ENCODE measurements at places on chromosomes 7 and 10.

DNA sequence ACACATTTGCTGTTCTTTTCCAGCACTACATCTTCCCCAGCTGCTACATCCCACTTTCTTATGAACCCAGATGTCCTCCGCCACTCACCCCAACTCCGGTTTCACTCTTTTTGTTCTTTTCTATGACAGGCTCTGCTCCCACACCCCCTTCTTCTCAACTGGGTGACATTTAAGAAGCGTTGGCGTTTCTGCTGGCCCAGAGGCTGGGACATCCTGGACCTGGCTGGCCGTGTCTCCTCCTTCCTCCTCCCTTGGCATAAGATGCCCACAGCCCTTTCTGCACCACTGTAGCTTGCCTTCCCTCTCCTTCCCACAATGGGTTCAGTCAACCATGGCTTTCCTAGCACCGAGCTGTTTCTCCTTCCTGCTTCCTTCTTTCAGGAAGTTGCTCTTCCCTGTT, 9.4 kb upstream of the CALML5 start:
- no peaks in the 10 kb centered on the region for H3K4me1 ChIP-seq
- DNase-seq, result no peak
- H3K36me3 ChIP-seq, result no peaks in the 10 kb centered on the region
- no peak overlapping the region for H3K27ac ChIP-seq
- H3K4me3 ChIP-seq, result no peak overlapping the region
- H3K27me3 ChIP-seq, result no peaks in the 10 kb centered on the region

DNA sequence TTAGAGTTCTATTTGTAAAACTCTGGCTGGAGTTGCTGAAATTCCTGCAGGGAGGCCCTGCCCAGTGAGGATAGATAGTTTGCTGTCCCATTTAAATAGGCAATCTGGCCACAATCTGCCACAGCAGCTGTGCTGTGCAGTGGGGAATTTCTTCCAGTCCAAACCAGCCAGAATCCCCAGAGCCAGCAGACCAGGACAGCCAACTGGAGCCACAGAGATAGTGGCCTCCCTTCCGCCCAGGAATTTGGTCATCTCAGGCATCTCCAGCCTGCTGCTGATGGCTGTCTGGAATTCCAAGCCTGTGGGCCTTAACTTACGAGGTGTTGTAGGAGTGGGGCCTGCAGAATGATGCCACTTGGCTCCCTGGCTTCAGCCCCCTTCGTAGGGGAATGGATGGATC, 643.4 kb downstream of the DNAJB9 start:
- no peak overlapping the region for H3K4me3 ChIP-seq
- H3K36me3 ChIP-seq, result no peaks in the 10 kb centered on the region
- no peak for DNase-seq

DNA sequence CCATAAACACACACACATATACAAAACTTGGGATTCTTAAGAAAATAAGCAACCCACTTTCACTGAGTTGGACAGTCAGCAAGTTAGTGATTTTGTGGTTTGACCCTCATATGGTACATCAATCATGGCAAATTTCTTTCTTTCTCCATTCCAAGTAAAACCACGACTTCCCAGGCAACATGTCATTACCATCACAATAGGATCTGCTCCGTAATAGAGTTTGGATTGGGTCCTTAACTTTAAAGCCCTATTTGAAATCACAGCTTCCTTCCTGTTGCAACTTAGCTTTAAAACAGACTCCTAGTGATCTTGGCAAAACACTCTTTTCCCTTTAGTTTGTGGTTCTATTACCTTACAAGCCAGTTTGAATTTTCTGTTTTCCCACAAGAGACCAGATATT, 483.6 kb downstream of the INHBA start:
- no peaks in the 10 kb centered on the region for H3K27me3 ChIP-seq
- H3K27ac ChIP-seq, result no peak overlapping the region
- H3K36me3 ChIP-seq, result no peaks in the 10 kb centered on the region
- H3K4me3 ChIP-seq, result no peak overlapping the region

DNA sequence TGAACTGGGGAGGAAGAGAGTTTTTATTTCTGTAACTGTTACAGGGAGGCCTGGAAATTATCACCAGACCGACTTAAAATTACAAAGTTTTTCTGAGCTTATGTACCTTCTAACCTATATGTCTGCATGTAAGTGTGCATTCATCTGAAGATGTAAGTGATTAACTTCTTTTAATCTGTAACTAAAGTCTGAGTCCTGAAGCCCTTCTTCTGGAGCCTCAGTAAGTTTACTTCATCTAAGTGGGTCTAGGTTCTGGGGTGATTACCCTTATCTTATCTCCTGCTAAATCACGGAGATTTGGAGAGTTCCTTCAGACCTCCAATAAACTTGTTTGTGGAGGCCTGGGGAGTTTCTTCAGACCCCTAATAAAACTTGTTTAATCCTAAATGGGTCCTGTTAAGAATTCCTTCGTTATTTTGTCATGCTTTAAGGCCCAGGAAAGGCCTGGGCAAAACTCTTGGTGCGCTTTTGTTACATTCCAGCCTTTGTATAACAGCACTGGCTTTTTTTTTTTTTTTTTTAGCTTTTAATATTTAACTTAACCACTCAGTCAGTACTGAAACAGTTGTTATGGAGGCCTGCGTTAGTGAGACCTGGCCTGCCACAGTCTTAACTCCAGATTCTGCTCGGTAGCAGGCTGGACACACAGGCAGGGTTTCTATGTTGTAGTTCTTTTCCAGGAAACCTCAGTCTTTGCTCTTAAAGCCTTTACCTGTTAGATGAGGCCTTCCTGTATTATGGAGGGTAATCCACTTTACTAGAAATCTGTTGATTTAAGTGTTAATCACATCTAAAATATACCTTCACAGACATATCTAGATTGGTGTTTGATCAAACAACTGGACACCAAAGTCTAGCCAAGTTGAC, 33.0 kb downstream of the TPST1 start:
- DNase-seq, result no peak
- H3K36me3 ChIP-seq, result no peaks in the 10 kb centered on the region
- no peak overlapping the region for H3K4me3 ChIP-seq
- no peaks in the 10 kb centered on the region for H3K27me3 ChIP-seq

DNA sequence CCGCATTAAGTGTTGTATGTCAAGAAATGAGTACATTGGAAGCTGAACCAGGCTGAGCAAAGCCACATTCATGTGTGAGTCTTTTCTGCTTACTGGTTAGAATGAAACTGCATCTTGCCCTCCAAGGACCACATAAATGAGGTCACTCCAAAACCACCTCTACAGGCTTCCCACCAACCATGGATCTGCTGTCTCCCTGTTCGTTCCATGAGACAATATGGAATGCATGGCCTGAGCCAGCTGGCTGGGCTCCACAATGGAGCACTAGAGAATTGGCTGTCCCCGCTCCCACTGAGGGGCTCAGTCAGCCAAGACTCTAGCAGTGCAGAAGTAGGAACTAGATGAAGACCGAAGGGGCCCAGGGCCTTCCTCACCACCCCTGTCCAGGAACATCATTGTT, 120.8 kb downstream of the TNS3 start:
- H3K27me3 ChIP-seq, result no peaks in the 10 kb centered on the region
- H3K36me3 ChIP-seq, result no peaks in the 10 kb centered on the region
- peaks cover 47% of the 10 kb centered on the region for H3K4me1 ChIP-seq
- no peak overlapping the region for H3K4me3 ChIP-seq
- no peak overlapping the region for H3K27ac ChIP-seq

DNA sequence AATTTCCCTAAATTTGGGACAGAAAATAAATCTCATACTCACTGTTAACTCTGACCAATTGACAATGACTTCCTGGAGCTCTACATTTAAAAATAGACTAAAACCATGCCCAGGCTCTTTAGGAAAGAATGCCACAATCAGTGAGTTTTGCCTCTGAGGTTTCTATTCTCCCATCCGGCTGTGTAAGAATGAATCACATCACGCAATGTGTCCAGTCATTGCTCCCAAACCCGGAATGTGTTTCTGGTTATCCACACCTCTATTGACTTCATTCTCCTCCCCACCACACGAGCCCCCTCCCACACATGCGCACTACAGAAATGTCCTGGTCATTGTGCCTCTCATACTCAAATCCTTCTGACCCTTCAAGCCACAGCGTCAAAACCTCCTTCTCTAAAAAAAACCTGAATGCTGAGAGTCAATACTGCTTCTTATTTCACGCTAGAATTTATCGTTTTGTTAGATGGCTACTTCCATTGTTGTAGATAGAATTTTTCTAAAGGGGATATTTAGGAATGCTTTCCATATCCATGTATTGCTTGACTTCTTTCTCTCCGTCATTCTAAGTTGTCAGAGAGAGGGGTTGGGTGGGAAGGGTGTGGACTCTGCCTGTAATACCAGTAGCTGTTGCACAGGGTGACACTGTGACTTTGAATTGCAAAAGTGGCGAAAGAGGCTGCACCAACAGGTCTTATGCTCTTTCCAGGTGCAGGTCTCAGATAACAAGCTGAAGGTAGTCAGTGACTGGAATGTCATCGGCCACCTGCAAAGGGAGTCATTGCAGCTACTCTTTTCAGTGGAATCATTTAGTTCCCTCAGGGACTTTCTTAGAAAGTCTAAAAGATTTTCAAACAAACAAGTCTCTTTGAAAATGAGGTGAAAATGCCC, 356.6 kb downstream of the PAXIP1 start:
- no peaks in the 10 kb centered on the region for H3K36me3 ChIP-seq
- H3K27me3 ChIP-seq, result no peaks in the 10 kb centered on the region
- no peak overlapping the region for H3K27ac ChIP-seq
- DNase-seq, result no peak
- no peaks in the 10 kb centered on the region for H3K4me1 ChIP-seq
- H3K4me3 ChIP-seq, result no peak overlapping the region

DNA sequence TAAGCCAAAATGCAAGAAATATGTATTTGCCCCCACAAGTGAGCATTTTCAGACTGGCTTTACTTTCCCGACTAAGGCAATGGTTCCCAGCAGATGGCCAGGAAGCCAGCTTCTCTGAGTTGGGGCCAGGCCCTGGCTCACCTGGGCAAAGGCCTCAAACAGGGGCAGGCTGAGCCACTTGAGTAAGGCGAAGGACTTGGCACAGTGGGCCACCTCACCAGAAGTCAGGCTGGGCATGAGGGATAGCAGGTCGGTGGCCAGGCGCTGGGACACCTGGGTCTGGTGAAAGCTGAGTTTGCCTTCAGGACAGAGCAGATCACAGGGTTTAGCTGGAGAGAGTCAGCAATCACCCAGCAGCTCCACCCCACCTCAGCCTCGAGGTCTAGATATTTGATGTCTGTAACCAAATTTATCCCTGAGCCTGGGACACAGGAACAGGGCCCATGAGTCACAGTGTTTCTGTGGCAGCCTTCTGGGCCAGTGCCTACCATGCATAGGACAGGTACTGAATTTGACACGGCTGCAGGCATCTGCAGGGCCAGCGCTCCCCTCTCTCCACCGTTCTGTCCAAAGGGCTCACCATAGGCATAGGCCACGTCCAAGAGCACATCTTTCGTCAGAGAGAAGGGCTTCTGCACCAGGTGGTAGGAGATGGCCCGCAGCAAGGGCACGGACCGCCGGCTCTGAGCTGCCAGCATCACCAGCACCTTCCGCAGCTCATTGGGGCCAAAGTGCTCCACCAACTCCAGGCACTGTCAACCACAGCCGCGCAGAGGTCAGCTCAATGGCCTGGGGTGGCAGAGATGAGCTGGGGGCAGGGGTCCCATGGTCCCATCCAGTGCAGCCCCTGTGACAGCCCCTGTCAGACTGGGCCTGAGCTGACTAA, 7.3 kb downstream of the TBRG4 start:
- no peaks in the 10 kb centered on the region for H3K4me1 ChIP-seq
- H3K36me3 ChIP-seq, result peaks cover 44% of the 10 kb centered on the region
- H3K27ac ChIP-seq, result no peak overlapping the region

DNA sequence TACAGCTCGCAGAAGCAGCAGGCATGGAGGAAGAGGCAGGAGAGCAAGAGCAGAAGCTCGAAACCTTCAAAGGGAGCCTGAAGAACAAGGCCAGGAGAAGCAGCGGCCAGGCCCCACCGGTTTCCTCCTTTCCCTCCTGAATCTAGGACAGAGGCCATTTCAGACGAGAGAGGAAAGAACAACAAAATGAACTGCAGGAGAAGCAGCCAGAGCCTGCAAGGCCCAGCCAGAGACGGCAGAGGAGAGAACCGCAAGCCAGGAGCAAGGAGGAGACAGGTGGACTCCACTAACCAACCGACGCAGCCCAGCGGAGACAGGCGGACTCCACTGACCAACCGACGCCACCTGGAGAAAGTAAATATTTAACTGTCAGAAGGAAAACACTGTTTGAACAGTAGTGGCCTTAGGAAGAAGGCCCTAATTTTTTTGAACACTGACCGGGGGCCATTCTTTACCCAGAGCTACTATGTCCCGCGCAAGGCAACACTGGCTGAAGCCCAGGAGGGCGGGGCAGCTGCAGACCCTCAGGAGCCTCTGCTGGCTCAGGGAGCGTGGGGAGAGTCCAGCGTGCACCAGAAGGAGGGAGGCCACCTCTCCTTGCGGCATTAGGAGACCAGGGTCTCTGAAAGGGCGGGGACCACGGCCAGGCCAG, 559.2 kb downstream of the PTPRN2 start:
- no peak for DNase-seq
- H3K4me1 ChIP-seq, result no peaks in the 10 kb centered on the region
- H3K27me3 ChIP-seq, result no peaks in the 10 kb centered on the region

DNA sequence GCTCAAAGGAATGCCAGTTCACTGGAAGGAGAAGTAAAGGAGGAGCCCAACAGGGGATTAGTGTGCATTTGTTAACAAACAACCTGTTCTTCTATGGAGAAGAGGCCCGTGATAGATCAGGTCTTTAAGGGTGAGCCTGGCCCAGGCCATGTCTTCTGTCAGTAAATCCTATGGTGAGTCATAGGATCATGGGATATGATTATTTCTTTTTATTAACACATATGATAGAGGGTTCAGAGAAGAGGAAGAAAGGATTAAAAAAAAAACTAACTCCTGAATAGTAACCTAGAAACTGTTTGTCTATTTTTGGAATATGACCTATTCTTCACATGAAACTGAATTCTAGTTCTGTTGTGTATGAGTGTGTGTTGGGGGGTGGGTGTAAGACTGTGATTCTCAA, 70.4 kb downstream of the GPR158 start:
- H3K4me1 ChIP-seq, result no peaks in the 10 kb centered on the region
- no peak overlapping the region for H3K27ac ChIP-seq
- no peaks in the 10 kb centered on the region for H3K27me3 ChIP-seq
- no peaks in the 10 kb centered on the region for H3K36me3 ChIP-seq

DNA sequence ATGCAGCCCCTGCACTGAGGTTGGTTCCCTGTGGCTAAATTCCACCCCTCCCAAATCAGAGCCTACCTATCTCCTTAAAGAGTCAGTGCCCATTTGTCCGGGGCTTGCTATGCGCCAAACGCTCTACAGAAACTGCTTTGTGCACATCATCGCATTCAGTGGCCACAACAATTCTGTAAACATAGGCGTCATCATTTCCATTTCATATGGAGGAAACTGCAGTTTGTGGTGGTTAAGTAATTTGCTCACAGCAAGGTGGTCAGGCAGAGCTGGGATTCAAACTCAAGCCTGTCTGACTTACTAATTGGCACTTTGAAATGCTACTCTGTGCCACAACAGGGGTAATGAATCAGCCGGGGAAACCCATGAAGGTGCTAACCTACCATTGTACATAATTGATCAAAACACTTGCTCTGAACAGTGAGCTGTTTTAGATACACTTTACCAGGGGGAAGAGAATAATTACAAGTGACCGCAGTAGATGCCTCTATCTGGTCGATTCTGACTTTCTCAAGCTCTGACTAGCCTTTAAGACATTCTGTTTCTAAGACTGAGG, 775.5 kb downstream of the LRMDA start:
- no peaks in the 10 kb centered on the region for H3K27me3 ChIP-seq
- H3K4me3 ChIP-seq, result no peak overlapping the region
- no peak for DNase-seq
- H3K4me1 ChIP-seq, result no peaks in the 10 kb centered on the region

GRCh38 chr7:126449611-126450268, 803.0 kb downstream of the GRM8 start:
- no peak overlapping the region for H3K27ac ChIP-seq
- H3K27me3 ChIP-seq, result no peaks in the 10 kb centered on the region
- no peaks in the 10 kb centered on the region for H3K36me3 ChIP-seq
- H3K4me3 ChIP-seq, result no peak overlapping the region
- no peak for DNase-seq

All from right lobe of liver (tissue), 6 donors.